Bronchial smooth muscle cell (primary cell): ENCODE measurements at places on chromosomes 3 and 15. TPM values are rescaled to one million over a fixed set of nuclear protein-coding genes. Genes with fewer than 3 reads are reported as not detected.

NEDD4 gene
- 24.1 and 27.0 TPM in 2 replicates for total RNA-seq

ZCWPW2 gene
- total RNA-seq: 0.69 and 1.1 TPM in 2 replicates

SLC2A2 gene
- total RNA-seq: not detected in 2 replicates

LMAN1L gene
- total RNA-seq: not detected in 2 replicates

RHO gene
- total RNA-seq: not detected in 2 replicates

GPR149 gene
- total RNA-seq: not detected in 2 replicates

NECTIN3 gene
- 30.7 and 40.4 TPM in 2 replicates for total RNA-seq
